SHP77 treated with DMSO at 0.1 percent for 48 hours (cell line): ENCODE measurements at places on chromosomes 5 and 9.

GRCh38 chr5:163261647-163262269 is 175.6 kb upstream of the CCNG1 start:
- no peak for DNase-seq

DNA sequence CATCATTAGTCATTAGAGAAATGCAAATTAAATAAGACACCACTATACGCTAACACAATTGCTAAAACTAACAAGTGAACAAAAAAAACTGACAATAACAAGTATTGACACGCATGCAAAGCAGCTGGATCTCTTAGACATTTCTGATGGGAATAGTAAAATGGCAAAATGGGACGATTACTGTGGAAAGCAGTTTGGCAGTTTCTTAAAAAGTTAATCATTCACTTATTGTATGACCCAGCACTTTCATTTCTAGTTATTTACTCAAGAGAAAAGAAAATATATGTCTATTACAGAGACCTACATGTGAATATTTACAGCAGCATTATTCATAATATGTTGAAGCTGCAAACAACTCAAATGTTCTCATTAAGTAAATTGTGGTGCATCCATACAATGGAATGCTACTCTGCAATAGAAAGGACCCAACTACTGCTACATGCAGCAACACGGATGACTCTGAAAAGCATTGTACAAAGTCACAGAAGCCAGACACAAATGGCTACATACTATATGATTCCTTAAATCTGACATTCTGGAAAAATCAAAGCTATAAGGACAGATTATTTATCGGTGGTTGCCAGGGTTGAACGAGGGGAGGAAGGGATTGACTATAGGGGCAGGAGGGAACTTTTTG is 96.8 kb upstream of the ITGA2 start:
- no peak for DNase-seq

GRCh38 chr5:1923766-1924165 is 41.0 kb upstream of the IRX4 start:
- no peak for DNase-seq

DNA sequence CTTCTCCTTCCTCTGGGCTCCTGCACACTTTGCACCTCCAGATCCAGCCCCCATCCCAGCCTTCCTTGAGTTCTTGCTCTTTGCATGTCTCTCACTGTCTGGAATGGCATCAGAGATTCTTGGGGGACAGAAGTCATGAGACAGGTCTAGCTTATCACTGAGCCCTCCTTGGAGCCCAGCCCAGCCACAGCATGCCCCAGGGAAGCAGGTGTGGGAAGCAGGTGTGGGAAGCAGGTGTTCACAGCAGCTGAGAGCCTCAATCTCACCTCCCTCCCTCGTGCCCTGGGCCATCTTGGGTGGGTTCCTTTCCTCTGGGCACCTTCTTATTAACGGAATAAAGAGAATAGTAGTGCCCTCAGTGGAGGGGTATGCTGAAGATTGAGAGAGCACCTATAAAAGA is 27.2 kb downstream of the SLC6A7 start:
- no peak for DNase-seq

- DNase-seq, result no peak
These were observed 80.1 kb upstream of the PLEKHG4B start for GRCh38 chr5:11898-12297.

- no peak for DNase-seq
These were observed 5.1 kb upstream of the ERCC6L2 start for GRCh38 chr9:95870352-95870751.

DNA sequence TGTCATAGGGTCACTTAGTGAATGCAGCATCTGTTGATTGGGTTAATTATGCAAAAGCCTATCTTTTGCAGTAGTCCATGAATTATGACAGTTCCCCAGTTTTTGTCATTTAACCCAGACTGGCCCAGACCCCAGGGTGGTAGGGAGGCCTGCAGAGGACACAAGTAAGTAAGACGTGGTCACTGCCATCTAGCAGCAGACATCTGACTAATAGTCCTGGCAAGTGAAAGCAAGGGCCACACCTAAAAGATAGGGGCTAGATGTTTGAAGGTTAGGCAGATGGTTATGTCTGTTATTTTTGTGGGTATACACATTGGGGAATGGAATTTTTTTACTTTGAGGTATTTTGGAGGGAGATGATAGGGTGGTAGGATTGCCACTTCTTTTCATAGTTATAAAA is 48.0 kb downstream of the RAB14 start:
- no peak for DNase-seq

DNA sequence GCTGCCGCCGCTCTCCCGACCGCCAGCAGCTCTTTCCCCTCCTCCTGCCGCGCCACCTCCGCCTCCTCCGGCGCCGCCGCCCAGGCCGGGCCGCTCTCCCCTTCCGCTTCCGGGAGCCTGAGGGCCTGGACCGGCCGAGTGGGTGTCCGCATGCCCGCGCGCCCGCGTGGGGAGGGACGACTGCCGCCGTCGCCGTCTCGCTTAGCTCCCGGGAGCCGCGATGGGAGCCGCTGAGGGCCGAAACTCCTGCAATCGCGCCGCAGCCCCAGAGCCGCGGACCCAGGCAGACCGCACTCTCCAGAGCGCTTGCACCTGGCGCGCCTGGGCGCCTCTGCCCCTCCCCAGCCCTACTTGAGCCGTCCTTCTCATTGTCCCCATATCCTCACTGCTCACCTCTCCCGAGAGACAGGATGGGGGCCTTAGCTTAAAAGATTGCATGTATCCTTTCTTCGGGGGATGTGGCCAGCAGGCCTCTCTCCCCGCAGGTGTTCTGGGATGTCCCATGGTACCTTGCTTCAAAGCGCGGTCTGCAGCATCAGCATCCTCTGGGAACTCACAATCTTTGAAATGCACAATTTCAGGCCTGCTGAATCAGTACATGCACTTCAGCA is at the start of gene ZDHHC21:
Gene ZDHHC21, minus strand, starts transcription at position 182 of the 611 bp plus-strand sequence. CDS start 19,092 bp downstream, outside the sequence.
- peak; percentile 13 for DNase-seq

GRCh38 chr9:16071400-16071799 is 518.6 kb downstream of the CCDC171 start:
- no peak for DNase-seq

DNA sequence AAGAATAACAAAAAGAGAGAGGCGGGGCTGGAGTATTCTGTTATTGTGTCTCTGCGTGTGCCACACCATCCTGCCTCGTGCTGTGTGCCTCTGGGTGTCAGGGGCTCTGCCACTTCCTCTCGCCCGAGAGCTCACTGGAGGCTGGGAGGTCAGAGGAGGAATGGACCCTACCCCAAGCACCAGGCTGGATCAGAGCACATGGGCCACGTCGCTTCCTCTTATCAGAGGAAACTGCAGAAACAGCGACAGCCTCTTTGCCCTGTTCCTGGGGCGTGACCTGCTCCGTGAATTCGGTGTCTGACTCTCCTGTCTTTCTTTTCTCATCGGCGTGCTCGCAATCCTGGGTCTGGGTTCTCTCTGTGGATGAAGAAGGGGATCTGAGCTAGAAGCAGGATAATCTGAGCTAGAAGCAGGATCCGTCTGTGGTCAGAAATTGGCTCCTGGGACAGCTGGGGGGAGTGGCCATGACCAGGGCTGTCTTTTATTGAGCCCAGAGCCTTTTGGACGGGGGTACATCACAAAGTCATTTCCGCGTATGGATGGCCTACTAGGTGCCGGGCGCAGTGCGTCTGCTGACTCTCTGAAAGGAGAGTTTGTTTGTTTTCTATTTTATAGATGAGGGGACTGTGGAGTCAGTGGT is 150.3 kb upstream of the COL5A1 start:
- DNase-seq, result no peak

DNA sequence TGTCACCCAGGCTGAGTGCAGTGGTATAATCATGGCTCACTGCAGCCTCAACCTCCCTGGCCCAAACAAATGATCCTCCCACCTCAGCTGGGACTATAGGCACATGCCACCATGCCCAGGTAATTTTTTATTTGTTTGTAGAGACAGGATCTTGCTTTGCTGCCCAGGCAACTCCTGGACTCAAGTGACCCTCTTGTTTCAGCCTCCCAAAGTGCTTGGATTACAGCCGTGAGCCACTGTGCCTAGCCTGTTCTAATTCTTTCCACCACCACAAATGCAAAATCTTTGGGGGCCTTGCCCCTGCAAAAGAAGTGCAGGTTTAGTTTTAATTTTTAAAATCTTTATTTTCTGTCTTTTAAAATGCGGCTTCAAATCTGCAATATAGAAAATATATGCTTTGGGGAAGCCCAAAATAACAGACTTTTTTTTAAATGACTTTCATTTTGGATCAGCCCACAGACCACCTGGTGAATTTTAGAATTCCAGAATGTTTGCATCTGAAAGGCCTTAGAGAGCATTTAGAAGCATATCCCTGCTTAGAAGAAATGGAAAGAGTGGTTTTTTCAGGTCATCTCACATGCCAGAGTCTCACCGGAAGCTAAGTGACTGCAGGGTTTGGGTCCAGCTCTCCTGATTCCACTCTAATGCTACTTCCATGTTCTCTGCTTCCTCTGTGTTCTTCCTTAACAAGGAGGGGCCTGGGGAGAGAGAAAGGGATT is 111.4 kb upstream of the FER start:
- DNase-seq, result no peak

- DNase-seq, result no peak
These were observed 15.9 kb downstream of the SPDL1 start for GRCh38 chr5:169599451-169599850.

DNA sequence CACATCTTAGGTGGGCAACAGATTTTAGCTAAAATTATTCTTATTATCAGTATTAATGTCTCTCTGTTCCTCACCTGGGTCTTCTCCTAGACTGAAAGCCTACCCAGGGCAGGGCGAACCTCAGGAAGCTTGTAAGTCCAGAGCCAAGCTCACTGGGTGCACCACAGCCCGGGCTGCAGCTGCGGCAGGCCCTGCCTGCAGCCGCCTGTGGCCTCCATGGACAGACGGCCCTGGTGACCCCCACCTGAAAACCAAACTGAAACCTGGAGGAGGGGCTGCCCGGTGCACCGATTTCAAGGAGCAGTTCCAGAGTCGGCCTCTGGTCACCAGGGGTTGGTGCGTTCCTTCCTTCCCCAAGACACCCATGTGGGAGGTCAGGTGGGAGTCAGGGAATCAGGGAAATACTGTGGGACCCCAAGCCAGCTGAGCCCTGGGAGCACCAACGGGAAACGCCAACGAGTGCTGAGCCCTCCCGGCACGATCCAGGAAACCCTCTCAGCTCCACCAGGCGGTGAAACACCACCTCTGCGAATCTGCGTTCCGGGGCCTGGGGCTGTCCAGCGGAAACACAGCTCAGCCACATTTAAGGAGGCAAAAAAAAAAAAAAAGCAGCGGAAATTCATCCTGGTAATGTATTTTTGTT is 68.6 kb upstream of the PPP1R26 start:
- DNase-seq, result no peak

DNA sequence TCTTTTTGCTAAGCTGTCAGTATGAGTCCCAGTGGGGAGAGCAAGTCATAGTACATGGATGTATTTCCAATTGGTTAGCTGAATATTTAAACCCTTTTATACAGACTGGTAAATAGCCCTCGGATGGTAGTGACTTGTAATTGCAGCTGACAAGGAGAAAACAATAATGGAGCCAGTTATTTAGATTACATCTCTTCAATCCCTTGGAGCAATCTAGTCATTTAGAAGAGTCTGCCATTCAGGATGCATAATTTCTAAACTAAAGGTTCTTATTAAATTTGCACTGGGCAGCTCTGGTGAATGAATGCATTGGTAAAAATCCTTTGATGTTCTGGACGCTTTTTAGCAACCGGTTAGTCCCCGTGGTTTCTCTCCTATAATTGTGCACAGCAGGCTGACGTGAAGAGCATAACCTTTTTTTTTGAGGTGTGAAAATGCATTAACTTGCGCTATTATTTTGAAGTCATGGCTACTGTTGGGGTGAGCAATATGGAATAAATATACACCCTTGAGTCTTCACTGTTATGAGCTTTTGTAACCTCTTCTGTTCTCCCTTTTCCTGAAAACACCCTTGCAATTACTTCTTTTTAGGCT is 158.6 kb upstream of the CD180 start:
- DNase-seq, result no peak

DNA sequence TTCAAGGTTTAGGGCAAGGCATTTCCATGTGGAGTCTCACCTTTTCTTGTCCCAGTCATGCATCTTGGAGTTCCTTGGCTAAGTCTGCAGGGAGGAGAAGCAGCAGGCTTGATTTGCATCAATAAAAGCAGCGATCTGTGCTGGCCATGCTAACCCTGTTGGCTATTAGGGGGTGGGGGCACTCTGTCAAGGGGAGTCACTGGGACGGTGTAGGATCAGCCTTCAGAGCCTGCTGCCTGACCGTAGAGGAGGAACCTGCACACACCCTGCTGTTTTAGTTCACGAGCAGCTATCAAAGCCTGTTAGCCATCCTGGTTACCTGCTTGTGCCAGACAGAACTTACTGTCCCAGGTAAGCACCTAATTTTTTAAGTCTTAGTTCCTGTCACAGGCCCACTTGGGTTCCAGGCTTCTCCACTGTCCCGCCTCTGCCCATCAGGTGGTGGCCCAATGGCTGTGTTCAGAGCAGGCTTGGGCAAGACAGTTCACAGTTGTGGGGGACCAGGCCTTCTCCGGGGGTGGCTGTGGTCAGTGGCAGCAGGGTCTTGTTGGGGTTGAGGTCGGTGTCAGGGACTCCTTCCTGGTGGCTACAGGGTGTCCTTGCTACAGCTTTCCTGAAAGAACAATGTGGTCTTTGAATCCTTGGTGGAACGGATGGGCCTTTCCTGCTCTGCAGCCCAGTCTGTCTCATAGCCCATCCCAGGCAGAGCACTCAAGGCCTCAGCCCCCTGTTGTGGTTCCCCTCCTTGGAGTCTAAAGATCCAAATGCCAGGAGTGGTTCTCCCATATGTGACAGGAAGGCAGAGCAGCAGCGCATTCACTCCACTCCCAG is 43.7 kb downstream of the SECISBP2 start:
- no peak for DNase-seq

DNA sequence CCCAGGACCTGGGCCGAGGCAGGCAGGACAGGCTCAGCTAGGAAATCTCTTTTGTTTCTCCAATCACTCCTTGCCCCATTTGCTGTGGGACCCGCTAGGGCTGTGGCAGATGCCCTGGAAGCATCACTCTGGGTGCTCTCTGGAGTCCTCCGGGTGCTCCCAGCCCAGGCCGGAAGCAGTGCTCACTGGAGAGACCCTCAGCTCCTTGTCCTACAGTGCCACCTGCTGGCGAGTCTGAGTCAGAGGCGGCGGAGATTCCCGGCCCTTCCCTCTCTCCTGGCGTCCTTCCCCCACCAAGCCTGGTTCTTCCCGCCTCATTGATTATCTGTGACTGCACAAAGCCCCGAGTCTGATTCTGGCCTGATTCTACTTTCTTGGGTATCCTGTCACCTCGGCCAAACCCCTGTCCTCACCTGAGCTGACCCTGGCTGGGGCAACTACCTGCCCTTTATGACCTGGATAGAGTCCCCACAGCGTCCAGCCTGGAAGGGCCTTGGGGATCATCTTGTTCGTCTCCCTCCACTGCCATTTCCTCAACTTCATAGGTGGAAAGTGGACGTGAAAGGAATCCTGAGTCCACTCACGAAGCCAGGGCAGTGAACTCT is 7.3 kb upstream of the BARHL1 start:
- DNase-seq, result peak; percentile 20

- DNase-seq, result no peak
These were observed 598.2 kb downstream of the PRELID2 start for GRCh38 chr5:145236983-145237382.

DNA sequence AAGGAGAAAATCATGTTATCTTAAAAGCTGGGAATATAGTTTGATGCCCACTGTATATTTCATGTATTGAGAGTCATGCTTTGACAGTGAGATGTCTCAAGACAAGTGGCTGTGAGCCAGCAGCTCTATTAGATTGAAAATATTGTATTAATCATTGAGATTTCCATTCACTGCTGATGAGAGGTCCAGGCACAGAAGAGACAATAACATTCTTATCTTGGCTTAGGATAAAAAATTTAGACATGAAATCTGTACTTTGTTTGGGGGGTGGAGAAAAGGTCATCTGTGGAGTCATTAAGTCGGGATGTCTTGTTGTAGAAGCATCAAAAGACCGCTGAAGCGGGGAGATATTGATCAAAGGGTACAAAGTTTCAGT is 97.9 kb upstream of the EQTN start:
- no peak for DNase-seq
